Glutamatergic neuron (in vitro differentiated cells): ENCODE measurements at places on chromosomes 2 and 18.

DNA sequence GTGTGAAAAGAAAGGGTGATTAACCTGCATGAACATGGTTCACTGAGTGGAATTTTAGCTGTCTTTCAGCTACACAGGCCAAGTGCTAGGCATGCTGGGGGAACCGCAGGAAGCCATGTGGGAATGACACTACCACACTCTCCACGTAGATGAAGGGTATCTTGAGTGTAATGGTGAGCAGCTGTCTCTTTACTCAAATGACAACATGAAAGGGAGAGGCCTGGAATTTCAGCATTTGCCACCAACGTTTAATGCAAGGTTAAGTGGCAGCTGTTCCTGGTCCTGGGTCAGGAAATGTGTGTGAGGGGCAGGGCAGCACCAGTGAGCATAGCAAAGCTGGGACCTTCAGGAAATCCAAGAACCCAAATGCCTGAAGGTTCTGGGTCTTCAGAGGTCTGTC lies 588.4 kb downstream of the SLC4A3 start:
- no peak for DNase-seq

DNA sequence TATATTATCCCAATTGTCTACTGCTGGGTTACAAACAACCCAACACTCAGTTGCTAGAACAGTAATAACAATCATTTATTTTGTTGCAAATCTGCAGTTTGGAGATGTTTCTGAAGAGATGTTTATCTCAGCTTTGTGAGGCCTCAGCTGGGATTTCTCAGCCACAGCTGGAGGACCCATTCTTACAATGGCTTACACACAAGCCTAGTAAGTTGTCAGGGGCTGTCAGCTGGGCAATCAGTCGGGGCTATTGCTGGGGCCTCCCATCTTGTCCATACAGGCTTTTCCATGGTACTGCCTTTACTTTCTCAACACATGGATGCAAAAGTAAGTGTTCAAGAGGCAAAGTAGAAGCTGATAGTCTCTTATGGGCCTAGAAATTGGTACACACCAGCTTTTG lies 491.7 kb upstream of the NXPH2 start:
- DNase-seq: no peak

GRCh38 chr2:73987109-73987947 lies 2.6 kb downstream of the TET3 start:
- DNase-seq: no peak

GRCh38 chr2:225515033-225515432 lies 115.5 kb downstream of the NYAP2 start:
- DNase-seq: no peak

- DNase-seq: no peak
Observed at GRCh38 chr2:241728627-241729026, 5.8 kb upstream of the D2HGDH start.

GRCh38 chr2:127359520-127359919 lies 28.3 kb downstream of the MAP3K2 start:
- DNase-seq: no peak

DNA sequence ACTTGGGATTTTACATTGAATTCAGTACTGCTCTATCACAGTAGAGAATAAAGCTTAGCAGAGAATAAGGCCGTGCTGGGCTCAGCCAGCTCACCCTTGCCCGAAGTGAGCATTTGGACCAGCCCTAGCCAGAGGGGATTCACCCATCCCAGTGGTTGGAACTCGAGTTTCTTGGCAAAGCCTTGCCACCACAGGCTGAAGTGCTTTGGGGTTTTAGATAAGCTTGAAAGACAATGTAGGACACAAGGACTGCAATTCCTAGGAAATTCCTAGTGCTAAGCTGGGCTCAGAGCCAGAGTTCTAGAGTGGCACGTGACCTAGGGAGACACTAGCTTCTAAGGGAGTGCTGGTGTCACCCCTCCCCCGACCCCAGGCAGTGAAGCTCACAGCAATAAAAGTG lies 28.0 kb downstream of the SERPINB11 start:
- no peak for DNase-seq

DNA sequence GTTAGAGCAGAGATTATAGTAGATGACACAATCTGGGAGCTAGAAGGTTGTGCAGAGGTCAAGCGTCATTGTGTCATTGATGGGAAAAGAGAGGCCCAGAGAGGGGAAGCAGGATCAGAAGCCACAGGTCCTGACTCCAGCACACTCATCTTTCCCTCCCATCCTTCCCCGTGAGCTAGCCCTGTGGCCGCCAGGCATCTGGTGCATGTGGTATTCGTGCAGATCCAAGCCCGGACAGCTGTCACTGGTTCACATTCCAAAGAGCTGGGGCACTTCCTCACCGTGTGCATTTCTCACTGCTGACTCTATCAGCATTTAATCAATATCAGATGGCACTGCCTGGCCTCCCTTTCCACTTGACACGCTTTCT lies 94.1 kb upstream of the THOC1 start:
- peak; percentile 48 for DNase-seq

DNA sequence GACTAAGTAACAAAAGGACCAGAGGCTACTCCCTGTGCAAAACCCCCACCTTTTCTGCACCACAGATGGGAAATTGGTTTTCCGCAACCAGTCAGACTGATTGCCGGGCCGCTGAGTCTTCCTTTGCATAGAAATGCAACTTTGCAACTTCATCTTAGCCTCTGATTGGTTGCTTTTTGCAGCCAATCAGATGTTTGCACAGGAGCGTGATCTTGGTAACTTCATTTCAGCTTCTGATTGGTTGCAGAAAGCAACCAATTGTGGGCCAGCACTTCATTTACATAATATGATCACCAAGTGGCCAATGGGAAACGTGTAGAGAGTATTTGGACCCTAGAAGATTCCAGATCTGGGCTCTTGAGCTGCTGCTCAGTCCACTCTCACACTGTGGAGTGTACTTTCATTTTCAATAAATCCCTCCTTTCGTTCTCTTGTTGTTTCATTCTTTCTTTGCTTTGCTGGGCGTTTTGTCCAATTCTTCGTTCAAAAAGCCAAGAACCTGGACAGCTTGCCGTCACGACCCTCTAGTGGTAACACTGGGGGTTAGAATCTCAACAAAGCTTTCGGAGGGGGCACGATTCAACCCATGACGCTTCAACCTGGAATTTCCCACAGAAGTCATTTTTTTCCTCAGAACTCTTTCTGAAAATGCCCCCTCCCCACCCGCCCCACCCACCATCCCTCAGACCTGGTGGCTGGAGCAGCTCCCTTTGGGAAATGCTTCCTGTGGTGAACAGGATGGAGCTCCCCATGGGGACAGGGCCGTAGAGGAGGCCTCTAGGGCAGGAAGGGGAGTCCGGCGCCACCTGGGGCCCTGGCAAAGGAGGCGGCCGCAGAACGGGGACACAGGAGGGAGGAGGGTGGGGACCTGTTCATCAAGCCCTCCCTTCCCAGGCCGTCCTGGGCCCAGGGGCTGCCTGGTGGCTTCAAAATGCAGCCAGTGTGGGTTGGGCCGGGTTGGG lies 31.8 kb upstream of the KCNF1 start:
- DNase-seq: no peak

DNA sequence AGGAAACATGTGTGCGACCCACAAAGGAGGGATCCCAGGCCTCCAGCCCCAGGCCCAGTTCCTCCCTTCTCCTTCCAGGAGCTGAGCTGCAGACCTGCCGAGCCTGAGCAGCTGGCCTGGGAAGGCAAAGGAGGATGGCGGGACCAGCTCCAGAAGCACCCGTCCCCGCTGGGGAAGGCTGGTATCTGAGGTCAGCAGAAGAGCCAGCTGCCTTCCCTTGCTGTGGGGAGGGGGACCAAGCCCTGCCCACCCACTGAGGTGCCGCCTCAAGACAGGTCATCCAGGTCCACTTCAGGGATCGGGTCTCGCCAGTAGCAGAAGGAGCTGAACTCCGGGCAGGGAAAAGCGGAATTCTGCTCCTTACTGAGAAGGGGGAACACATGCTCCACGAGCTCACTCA lies 73.2 kb downstream of the EMILIN2 start:
- no peak for DNase-seq

DNA sequence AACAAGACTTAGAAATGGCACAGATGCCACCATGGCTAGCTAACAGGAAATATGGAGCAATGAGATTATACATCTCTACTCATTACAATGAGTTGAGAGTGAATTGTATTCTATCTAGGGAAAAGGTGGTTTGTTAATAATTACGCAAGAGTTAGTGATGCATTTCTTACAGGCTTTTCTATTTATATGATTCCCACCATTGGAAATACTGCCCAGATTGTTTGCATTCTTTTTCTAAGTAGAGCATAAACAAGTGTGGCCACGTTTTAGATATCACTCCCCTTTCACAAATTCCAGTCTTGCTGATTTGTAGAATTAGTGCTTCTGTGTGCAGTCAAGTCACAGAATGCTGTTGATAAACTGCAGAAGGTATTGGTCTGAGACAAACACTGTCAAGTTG lies 56.6 kb downstream of the ZNF804A start:
- no peak for DNase-seq

DNA sequence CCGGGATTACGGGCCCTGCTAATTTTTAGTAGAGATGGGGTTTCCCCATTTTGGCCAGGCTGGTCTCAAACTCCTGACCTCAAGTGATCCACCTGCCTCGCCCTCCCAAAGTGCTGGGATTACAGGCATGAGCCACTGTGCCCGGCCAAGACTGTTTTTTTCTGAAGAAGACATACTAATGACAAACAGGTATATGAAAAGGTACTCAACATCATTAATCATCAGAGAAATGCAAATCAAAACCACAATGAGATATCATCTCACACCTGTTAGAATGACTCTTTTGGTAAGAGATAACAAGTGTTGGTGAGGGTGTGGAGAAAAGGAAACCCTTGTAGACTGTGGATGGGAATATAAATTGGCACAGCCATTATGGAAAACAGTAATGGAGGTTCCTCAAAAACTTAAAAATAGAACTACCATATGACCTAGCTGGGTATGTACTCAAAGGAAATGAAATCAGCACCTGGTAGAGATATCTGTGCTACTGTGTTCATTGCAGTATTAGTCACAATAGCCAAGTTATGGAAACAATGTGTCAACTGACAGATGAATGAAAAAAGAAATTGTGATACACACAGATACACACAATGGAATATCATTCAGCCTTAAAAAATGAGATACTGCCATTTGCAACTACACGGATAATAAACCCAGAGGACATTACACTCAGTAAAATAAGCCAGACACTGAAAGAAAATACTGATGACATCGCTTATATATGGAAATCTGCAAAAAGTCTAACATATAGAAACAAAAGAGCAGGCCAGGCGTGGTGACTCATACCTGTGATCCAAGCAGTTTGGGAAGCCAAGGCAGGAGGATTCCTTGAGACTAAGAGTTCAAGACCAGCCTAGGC lies 20.8 kb downstream of the SOS1 start:
- no peak for DNase-seq

DNA sequence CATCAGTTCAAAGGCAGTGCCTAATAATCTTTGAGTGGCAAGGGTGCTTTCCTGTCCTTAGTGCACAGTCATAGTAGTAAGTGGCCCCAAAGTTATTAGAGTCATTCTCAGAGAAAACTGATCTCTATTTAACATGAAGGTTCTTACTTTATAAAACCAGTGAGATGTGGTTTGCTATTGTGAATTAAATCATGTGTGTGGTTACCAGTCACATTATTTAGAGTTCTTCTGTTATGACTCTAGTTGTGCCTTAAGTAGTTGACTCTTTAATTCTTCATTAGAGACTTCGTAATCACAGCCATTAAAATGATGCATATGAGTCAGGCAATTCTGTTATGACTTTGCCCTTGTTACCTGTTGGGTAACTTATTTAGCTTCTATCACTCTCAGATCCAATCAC lies 1392.9 kb upstream of the ACVR2A start:
- DNase-seq: no peak

- no peak for DNase-seq
Observed at GRCh38 chr18:61865466-61866175, 27.2 kb downstream of the RNF152 start.

DNA sequence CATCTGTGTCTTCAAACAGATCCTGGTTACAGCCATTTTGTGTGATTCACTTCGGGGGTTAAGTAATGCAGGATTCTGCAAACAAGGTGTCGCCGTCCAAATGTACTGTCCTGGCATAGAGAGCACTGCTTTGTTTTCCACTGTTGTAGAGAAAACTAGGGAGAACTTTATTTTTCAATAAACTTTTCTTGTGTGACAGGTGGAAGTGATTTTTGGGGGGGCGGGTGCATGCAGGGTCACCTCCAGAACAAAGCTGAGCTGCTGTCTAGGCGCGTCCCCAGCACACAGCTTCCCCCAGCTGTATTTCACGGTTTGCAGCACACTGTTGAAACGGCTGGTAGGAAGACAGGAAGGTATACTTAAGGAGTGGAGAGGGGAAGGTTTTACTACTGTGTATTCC lies 200.6 kb downstream of the MGAT5 start:
- no peak for DNase-seq

- DNase-seq: no peak
Observed at GRCh38 chr18:816088-816653, 4.1 kb upstream of the YES1 start.

DNA sequence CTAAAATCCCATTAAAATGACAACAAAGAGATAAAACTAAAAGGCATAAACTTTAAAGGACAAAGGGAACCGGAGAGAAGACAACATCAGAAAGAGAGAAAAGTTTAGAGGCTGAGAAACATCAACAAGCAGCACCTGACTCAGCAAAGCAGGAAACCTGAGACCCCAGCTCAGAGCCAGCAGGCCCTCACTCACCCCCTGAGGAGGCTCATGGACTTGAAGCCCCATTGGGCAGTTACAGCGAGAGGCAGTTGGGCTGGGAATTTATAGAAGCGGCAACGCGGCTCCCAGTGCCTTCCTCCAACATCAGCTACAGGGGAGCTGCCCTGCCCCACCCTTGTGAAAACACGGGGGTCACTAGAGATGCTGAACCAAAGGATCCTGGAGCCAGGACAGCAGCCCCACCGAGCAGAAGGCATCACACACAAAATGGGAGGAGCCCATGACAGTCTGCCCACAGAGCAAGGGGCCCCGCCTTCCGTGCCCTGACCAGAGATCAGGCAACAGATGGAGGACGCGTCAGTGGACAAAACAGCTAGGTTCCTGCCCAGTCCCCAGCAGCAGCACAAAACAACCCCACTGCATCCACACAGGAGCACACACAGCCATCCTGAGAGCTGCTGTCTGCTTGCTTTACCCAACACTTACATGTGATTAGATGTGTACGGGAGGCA lies 52.7 kb downstream of the CMPK2 start:
- DNase-seq: peak; percentile 28

DNA sequence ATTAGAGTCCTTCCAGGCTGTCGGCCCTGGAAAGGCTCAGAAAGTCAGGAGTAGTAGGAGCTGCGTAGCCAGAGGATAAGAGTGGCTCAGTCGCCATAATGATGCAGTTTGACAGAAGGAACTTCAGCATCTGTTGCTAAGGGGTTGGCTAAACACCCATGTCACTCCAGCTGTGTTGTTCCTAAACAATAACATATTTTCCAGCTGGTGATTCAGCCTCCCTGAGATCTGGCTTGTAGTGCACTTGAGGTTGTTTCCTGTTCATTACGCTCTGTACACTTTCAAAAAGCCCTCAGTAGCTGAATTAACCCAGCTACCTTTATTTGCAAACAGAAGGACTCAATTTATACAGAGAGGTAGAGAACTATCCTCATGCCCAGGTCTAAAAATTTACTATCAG lies 39.7 kb upstream of the EPAS1 start:
- no peak for DNase-seq

- DNase-seq: no peak
Observed at GRCh38 chr2:48459921-48460320, 70.0 kb upstream of the STON1 start.

GRCh38 chr2:228827056-228827700 lies 443.9 kb downstream of the PID1 start:
- DNase-seq: no peak
